AG20443 (cell line): ENCODE measurements at places on chromosomes 13 and 19.
A peak's percentile ranks its signal among the peaks of the same experiment; 100 is the strongest.

GRCh38 chr13:44273991-44274770 lies 99.4 kb upstream of the SERP2 start:
- peak; percentile 60 for DNase-seq

GRCh38 chr13:103731959-103732358 lies 665.7 kb upstream of the SLC10A2 start:
- DNase-seq = no peak

GRCh38 chr19:15421721-15422260 lies 3.0 kb upstream of the AKAP8L start:
- no peak for DNase-seq

GRCh38 chr13:93847162-93847561 lies 620.6 kb downstream of the GPC6 start:
- peak; percentile 48 for DNase-seq

DNA sequence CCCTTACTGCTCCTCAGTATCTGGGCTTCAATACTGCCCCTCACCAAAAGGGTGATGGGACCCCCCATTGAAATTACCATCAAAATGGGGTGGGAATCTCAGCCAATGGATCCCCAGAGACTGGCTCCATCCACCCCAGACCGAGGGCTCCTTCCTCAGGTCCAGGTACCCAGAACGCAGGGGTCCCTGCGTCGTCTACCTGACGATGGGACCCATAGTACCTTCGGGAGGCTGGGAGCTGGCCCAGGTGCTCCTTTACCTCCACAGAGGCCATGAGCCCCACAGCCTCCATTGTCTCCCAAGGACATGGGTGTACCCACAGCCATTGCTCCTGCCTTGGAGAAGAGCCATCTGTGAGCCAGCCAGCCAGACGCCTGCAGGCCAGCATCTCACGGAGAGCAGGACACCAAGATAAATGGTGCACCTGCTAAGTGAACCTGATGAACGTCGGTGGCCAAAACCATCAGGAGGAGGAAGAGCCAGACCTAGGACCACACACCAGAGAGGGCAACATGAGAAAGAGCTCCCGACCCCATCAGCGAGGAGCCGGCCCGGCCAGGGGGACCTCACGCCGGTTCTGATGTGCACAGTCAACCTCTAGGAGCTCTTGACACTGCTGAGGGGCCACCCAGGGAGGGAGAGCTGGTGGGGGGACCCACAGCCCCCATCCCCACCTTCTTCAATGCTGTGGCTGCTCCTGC lies 156.8 kb upstream of the SOX1 start:
- DNase-seq = no peak

- DNase-seq = peak; percentile 78
Observed at GRCh38 chr13:30045916-30046704, 195.7 kb upstream of the UBL3 start.

DNA sequence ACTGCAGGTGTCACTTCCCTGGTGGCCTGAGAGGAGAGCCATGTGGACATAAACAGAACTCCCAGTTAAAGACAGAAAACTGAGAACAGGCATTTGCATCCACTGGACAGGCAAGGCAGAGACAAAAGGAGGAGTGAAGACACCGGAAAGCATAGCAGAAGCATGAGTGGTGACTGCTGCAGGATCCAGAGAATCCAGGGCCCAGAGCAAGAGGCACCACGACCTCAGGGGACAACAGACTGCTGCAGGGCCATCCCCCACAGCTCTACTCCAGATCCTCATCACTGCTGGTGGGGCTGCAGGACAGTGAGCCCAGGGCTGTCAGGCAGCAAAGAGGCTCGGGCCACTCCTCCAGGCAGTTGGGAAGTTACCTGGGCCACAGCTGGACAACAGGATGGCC lies 14.5 kb upstream of the ISYNA1 start:
- DNase-seq = no peak

GRCh38 chr13:75175575-75175974 lies 306.4 kb downstream of the TBC1D4 start:
- DNase-seq = no peak

GRCh38 chr13:43000676-43001075 lies 8.6 kb upstream of the EPSTI1 start:
- no peak for DNase-seq

DNA sequence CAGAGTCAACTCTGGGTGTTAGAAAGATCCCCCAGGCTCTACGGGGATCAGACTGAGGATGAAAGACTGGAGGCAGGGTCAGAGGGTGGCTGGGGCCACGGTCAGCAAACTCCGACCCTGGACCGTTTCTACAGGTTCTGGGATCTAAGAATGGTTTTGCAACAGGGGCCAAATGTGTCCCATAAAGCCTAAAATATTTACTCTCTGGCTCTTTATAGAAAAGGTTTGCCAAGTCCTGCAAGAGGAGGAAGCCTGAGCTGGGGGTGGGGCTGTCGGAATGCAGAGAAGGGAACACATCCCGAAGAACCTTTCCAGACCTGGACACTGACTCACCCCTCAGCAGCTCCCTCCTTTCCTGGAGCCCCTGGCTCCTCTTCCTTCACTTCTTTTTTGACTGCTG lies 20.7 kb downstream of the LIG1 start:
- DNase-seq = no peak

- DNase-seq = peak; percentile 22
Observed at GRCh38 chr13:89925107-89925506, 1422.4 kb upstream of the MIR17HG start.

- no peak for DNase-seq
Observed at GRCh38 chr19:52739576-52739975, 4.7 kb upstream of the ZNF611 start.

DNA sequence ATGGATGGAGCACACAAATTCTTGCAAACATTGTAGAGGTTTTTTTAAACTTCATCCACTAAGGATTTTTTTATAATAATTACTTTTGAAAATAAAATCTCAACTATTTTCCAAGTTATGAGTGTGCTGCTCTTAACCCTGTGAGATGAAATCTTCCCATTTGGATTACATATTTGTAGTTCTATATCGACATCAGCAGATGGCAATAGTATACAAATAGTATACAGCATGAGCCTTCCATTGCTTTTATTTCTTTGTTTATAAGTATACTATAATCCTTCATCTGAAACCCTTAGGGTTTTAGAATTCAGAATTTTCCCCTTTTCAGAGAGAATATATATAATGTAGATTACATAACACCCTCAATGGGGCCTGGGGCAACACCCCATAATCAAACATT lies 70.5 kb downstream of the GJA3 start:
- DNase-seq = no peak

DNA sequence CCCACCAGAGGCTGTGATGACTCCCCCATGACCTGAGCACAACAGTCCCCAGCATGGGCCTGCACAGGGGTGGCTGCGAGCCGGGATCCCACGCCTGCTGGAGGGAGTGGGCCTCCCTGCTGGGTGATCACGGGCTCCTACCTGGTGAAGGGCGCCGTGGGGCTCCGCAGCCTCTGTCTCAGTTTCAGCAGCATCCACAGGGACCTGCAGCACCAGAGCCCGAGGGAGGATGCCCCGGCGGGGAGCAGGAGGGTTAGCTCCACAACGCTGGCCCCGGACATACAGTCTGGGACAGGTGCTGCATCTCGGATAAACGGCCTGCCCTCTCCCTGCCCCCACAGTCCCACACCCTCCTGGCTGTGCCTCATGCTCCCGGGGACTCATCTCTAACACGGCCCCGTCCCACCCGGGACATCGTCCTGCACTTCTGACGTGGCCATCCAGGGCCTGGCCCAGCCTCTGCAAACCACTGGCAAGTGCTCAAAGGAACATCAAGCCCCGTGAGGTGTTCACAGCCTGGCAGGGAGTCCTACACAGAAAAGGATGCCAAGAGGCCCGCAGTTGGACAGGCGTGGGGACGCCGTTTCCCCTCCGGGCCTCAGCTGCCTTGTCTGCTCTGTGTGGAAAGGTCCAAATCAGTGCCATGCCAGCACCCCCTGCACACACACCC lies 10.5 kb downstream of the PEX11G start:
- DNase-seq = no peak

GRCh38 chr13:51523082-51523518 lies 61.2 kb upstream of the WDFY2 start:
- peak; percentile 56 for DNase-seq

- DNase-seq = no peak
Observed at GRCh38 chr13:26914624-26915023, 154.0 kb upstream of the GPR12 start.

DNA sequence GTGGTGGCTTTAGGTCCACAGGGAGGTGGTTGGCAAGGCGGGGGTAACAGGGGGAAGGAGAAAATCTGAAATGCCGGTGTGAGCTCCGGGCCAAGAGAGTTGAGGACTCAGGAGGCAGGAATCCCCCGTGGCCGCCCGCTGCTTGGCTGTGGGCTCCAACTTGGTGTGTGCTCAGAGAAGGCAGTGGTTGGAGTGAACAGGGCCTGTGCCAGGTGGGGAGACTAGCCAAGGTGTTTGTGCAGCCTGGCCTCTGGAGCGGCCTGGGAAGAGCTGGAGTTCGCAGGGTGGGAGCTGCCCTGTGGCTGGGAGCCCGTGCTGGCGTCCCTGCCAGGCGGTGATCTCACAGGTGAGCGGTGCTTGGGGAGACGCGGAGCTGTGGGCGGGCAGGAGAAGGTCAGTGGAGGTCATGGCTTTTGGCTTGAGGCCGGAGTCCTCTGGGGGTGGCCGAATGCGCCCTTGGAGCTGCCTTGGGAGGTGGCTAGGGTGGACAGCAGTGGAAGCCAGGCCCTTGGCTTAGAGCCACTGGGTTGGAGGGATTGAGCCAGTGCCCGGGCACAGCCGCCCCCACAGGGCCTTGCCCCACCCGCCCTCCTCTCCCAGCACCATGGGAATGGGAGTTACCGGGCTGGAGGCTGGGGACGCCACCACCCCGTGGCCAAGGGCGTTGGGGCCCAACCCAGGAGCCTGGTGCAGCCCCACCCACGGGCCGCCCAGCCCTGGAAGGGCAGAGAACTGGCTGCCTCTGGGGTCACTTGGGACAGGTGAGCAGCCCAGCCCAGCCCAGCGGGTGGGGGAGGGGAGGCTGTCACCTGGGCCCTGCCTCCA lies 7.1 kb upstream of the CIRBP start:
- no peak for DNase-seq

- DNase-seq = no peak
Observed at GRCh38 chr13:80881495-80881894, 540.6 kb upstream of the SPRY2 start.

DNA sequence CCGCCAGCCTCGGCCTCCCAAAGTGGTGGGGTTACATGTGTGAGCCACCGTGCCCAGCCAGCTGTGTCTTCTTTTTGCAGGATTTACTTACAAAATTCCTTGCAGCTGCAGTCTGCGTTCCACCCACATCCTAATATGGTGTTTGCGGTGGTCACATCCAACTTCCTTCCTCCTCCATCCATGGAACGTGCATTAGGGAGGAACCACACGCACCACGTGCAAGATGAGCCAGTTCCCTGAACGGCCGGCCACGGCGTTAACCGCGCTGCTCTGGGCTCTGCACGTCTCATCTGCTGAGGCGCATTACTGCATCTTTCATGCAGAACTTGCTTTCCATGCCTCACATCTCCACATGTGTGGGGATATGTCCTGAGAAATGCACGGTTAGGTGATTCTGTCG lies 13.0 kb upstream of the SIGLEC11 start:
- no peak for DNase-seq

DNA sequence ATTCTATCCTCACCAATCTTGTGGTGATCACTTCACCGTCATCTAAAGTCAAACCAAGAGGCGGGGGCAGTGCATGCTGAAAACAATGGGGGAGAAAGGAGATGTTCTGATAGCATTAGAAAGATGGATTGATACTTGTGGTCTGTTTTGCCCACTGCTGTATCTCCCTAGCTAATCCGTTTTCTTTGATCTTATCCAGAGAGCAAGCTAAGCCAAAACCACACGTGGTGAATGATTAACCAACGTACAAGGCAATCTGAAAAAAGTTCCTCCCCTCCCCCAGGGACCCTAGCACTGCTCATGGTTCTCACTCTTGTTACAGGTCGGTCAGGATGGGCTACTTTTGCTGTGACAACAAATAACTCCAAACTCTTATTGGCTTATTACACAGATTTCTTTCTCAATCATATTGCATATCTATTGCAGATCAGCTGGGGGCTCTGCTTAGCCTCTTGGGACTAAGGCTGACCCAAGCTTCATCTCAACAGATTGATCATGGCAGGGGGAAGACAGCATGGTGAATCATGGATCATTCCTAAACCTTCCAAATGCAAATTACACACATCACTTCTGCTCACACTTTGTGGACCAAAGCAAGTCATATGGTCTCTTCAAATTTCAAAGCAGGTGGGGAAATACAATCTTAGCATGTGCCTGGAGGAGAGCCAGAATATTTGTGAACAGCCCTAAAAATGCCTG lies 11.9 kb upstream of the C13orf42 start:
- no peak for DNase-seq

GRCh38 chr19:406135-406781 lies 2.7 kb downstream of the C2CD4C start:
- no peak for DNase-seq

DNA sequence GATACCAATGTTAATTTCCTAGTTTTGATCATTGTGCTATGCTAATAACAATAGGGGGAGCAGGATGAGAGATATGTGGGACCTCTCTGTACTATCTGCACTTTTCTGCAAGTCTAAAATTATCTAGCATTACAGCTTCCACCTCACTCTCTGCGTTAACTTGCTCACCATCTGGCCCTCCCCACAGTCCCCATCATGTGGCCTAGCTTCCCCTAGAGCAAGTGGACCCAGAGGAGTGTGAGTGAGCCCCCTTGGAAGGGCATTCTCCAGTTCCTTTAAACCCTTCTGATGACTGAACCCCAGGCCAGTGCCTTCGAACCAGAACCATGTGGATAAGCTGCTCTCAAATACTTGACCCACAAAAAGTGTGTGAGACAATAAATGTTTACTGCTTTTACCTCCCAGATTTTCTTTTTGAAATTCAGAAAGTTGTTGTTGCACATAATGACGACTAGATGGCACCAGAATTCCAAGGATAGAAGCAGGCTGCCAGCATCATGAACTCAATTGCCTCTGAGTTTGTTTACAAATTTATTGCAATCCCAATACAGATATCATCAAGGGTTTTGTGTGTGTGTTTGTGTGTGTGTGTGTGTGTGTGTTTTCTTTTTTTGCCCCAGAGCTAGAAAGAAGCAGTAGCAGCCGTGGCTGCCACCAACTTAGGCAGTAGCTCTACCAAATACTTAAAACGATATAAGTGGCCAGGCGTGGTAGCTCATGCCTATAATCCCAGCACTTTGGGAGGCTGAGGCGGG lies 49.0 kb upstream of the ZNF780A start:
- DNase-seq = peak; percentile 66

DNA sequence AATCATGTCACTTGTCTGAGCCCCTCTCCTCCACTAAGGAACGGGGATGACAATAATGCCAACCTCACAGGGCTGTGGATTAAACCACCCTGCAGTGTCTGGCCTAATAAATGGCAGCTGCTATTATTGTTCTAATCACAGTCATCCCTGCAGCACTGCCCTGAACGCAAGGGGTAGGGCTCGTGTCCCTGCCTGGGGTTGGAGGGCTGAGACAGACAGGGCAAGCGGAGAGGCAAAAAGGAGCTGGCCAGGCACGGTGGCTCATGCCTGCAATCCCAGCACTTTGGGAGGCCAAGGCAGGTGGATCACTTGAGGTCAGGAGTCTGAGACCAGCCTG lies 10.2 kb upstream of the KPTN start:
- no peak for DNase-seq

- DNase-seq = no peak
Observed at GRCh38 chr13:67048821-67049150, 181.3 kb downstream of the PCDH9 start.
